ENCODE measurements at places on chromosomes 11 and 22.

GRCh38 chr11:111745719-111746504 lies 20.3 kb downstream of the PPP2R1B start:
- no peak for DNase-seq

DNA sequence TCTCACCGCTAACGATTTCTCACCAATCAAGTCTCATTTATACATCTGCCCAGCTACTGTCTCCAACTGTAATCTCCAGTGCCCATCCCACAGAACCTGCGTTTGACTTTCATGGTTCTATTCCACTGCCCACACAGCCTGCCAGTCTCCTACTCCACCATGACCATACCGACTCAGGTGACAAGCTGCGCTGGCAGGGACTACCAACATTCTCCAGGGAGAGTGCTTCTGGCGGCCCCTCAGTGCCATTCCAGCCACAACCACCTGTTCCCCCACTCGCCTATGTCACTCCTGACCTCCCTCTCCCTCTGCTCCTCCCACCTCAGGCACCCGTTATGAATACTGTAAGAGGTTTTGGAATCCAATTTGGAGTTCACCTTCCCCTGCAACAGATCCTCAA lies 108.5 kb upstream of the BID start:
- no peak for DNase-seq

GRCh38 chr22:46806794-46807193 lies 44.3 kb downstream of the TBC1D22A start:
- no peak for DNase-seq

- DNase-seq = no peak
These were observed 5.9 kb downstream of the ABTB2 start for GRCh38 chr11:34351687-34352469.
